Cardiac fibroblast (primary cell): ENCODE measurements at places on chromosomes 5 and 9.

DNA sequence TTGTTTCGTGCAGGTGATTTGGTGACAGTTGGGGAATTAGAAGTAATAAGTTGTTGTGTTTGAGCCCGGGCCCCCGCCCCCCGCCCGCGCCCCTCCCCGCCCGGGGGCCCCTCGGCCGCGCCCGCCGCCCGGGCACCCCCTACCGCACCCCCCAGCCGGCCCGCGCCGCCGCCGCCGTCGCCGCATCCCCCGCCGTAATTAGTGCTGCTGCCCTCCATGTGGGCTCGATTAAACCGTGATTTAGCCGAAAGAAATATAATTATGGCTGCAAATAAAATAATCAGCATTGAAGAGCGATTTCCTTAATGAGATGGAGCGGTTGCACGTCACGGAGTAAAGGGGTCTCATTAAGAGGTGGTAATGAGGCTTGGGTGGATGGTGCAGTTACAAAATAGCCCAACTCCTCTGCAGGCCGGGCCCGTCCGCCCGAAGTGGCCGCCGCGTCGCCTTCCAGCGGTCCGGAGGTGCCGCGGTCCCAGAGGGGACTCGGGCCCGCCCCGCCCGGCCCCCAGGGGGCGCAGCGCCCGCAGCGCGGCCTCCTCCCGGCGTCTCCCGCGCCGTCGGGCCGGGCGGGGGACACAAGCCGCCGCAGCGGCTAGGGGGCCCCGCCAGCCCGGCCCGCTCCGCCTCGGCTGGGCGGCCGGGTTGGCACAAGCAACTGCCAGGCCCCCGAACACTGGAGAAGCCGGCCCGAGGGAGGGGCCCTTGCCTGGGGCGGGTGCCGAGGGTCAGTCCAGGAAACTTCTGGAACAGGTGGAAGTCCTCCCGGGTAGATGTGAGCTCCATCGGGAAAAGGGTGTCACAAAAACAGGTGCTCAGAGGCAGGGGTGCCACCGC lies 6.9 kb upstream of the OTP start:
- DNase-seq = no peak

DNA sequence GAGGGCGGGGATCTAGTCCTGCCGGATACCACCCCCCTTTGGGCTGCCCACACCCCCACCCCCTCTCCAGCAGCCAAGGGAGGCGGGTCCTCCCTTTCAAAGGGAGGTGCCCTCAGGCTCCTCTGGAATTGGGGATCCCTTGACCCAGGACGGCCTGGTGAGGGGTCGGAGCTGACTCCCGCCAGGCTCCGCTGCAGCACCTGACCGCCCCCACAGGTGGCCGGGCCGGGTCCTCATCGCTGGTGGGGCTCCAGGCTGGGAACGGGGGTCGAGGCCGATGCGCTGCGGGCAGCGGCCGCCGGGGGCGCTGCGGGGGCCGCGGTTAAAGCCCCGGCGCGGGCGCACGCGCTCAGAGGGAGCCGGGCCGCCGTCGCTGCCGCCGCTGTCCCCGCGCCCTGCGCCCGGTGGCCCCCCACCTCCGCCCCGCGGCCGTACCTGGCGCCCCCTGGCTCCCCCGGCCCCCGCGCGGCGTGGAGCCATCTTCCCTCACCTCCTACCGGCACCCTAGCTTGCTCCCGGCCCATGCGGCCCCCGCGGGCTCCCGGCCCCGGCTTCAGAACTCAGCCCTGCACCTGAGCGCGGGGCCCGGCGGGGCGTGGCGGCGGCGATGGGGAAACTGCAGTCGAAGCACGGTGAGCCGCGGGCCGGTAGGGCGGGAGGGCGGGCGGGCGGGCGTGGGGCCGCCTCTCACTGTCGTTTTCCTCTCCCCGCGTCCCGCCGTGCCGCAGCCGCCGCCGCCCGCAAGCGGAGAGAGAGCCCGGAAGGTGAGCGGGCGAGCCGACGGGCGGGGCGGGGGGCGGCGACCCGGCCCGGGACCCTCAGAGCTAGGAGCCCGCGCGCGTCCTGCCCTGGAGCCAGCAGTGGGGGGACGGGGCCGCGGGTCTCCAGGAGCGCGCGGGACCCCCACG lies at the start of gene NKD2:
NKD2 (plus strand) TSS at position 352 of the 908 bp plus-strand sequence; CDS start at position 608, 256 bp downstream.
- no peak for DNase-seq

- DNase-seq = peak; percentile 53
Observed at GRCh38 chr5:124747791-124748686, 1.6 kb upstream of the ZNF608 start.

DNA sequence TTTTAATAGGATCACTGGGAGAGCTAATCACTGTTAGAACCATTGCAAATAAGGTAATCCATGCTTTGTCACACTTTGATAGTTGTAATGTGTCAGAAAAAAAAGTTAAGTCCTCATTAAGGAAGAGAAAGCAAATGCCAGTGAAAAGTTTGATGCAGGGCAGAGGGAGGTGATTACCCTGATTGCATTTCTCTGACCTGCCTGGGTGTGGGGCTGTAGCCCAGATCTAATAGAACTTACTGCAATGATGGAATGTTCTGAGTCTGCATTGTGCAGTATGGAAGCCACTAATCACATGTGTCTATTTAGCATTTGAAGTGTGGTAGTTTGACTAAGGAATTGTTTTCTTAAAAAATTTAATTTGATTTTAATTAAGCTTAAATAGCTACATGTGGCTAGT lies 202.7 kb downstream of the ATP10B start:
- DNase-seq = no peak

- DNase-seq = no peak
Observed at GRCh38 chr9:121831869-121832268, 180.4 kb downstream of the DAB2IP start.

DNA sequence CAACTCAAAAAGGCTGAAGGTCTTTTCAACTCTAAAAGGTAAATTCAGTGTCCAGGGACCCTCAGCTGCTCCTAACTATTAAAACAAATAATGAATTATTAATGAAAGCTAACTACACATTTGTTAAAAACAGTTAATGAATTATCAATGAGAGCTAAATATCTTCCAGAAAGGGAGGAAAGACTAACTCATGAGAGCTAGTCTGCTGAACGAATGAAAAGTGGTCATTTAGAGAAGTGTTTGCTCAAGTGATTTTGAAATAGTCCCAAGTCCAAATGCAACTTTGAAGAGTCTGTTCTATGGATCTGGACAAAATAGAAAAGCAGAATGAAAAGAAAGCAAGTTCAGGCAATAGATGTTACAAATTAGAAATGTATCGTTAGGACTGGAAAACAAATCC lies 133.9 kb upstream of the SPEF2 start:
- no peak for DNase-seq
